KBM-7 (cell line): ENCODE measurements at places on chromosomes 3 and 15.

- peak; percentile 69 for DNase-seq
These were observed 2.3 kb downstream of the SETD5 start for GRCh38 chr3:9399746-9400145.

DNA sequence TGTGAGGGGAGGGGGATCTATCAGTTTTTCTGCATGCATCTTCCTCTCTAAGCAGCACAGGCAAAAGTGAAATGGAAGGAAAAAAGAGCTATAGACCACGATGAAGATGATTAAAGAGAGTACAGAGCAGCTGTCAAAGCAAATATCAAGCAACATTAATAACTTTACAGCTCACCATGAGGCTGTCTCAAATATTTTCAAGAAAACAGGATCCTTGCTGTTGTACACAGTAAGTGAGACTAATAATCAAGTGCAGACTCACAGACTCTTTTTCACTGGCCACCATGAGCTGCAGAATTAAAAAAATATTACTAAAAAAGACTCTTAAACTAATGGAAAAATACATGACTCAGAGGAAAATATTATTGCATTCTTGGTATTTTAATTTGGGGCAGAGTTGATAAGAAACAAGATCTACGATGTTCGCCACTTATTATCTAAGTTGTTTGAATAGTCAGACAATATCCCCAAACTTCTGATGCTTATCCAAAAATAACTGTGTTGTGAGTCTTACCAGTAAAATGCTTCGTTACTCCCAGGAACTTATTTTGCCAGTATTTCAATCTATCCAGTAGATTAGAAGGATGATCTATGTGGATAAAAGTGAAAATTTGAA is 817.5 kb upstream of the ALCAM start:
- DNase-seq = no peak

DNA sequence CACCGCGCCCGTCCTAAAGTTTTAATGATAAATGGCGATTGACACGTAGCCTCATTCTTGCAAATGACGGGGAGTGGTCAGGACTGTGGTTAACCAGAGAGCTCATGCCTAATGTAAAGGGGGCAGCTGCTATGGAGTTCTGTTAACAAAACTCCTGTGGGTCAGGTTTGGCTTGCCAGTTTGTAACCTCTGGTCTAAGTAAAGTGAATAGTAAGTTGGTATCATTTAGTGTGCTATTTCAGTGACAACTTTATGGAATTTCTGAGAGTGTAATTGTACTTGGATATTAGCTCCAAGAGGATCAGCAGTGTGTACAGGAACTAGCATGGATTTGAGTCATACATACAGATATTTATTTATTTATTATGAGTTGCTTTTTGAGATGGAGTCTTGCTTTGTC is 87.9 kb downstream of the RGMA start:
- DNase-seq = no peak

- no peak for DNase-seq
These were observed 683.5 kb downstream of the NR2F2 start for GRCh38 chr15:97014001-97014400.

DNA sequence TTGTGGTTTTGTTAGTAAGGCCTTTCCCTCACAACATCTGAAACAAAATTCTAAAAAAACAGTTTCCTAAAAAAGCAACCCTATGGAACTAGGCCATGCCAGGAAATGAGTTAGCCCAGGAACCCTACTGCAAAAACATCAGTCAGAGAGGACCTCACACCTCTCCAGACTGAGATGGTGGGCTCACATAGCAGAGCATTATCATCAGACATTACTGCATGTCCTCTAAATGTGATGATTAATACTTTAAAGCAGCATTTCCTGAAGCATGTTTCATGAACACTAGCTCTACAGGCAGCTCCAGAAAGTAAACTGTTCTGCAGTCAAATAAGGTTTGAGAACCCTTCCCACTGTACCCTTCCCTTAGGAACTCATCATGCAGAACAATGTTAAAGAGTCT is 232.3 kb upstream of the MRPL3 start:
- DNase-seq = no peak

GRCh38 chr3:51789437-51789836 is 10.4 kb upstream of the IQCF6 start:
- DNase-seq = no peak

DNA sequence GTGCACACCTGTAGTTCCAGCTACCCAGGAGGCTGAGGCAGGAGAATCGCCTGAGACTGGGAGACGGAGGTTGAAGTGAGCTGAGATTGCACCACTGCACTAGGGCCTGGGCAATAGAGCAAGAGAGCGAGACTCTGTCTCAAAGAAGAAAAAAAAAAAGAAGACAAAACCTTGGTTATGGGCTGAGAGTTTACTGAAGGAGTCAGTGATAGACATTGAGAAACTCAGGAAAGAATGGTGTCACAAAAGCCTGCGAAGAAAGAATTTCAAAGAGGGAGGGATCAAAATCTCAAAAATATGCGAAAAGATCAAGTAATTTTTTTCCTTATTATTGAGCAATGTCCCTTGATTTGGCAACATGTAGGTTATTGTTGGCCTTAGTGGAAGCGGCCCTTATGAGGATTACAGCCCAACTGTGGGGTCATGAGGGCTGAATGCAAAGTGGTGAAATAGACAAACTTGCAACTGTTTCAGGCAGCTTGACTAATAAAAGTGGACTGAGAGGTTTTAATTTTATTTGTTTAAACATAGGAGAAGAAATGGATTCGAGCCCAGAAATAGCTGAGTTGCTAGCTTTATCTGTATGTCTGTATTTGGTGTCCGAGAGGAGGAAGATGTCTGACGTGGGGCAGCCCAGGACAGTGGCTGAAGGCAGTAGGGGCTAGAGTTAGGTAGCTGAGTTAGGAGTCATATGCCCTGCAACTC is 18.8 kb upstream of the CELF6 start:
- DNase-seq = no peak

DNA sequence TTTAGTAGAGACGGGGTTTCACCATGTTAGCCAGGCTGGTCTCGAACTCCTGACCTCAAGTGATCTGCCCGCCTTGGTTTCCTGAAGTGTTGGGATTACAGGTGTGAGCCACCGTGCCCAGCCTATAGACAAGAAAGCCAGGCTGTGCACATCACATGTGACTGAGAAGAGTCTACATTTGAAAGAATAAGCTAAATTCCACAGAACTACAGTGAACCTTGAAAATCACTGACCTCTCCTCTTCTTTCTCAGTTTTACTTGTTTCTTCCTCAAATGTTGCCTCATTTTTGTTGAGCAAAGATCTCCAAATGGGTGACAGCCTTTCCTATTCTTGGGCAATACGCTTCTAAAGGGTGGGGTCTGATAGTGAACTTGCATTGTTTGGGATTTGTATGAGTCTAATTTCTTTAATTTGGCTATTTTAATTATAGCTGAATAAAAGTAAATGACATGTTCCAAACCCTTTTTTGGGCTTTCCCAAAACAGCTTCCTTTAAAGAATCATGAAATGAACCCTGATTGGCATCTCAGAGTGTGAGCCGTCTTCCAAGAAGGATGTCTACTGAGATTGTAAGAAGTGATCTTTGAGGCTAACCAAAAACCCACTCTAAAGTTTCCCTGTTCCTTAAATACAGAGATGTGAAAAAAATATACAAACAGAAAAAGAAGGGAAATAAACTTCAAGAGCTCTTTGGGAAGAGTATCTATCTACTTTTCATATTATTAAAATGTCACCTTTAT is 21.6 kb upstream of the SPTBN5 start:
- no peak for DNase-seq

DNA sequence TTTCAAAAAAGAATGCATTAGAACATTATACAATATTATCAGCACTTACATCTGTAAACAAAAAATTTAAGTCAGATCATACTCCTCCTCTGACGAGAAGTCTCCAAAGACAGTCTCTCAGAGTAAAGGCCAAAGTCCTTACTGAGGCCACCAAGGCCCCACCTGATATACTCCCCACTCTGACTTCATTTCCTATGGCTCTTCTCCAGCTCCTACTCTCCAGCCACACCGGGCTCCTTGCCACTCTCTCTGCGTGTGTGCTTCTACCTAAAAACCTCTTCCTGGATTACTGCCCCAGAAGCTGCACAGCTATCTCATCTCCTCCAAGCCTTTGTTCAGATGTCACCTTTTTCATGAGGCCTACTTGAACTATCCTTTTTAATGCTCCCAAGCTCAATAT is 5.0 kb downstream of the DCP1A start:
- peak; percentile 32 for DNase-seq

DNA sequence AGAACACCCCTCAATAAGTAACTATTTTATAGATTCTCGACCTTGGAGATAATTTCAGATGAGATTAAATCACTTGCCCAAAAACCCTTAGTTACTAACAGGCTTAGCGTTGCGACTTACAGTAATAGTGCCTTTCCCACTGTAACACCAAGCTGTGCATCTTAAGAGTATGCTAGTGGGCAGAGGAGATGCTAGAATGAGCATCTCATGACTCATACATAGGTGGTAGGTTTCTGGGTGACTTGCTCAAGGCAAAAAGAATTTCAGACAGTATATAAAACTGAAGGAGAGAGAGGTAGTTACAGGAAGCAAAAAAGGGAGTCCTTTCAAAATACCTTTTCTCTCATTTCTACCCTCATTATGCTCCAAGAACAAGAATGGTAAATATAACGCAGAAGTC is 3.9 kb downstream of the KATNBL1 start:
- no peak for DNase-seq

GRCh38 chr3:116423374-116423773 is 21.9 kb downstream of the LSAMP start:
- no peak for DNase-seq

DNA sequence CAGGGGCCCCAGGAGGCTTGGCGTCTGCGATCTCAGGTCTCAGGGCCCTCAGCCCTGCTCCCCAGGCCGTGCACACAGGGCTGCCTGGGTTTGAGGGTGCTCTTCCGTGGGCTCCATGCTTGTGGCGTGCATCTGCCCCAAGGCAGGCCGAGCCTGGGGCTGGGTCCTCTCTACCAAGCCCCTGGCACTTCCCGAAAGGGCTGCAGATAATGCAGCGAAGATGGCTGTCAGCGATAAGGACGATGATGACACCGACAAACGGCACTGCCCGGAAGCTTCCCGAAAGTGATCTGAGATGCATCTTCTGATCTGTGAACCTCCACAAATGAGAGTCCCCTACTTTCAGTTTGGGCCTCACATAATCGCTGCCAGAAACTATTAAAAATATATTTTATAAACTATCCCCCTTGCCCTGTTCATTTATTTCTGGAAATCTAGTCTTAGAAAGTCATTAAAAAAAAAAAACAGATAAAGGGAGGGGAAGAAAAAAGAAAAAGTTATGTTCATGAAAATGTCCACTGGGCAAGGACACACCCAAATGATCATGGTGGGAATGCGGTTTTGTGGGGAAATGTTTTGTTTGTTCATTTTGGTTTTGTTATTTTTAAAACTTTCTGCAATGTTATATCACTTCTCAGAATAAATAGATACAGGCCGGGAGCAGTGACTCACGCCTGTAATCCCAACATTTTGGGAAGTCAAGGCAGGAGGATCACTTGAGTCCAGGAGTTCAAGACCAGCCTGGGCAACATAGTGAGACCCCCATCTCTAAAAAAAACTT is 51.5 kb downstream of the RPN1 start:
- DNase-seq = no peak

DNA sequence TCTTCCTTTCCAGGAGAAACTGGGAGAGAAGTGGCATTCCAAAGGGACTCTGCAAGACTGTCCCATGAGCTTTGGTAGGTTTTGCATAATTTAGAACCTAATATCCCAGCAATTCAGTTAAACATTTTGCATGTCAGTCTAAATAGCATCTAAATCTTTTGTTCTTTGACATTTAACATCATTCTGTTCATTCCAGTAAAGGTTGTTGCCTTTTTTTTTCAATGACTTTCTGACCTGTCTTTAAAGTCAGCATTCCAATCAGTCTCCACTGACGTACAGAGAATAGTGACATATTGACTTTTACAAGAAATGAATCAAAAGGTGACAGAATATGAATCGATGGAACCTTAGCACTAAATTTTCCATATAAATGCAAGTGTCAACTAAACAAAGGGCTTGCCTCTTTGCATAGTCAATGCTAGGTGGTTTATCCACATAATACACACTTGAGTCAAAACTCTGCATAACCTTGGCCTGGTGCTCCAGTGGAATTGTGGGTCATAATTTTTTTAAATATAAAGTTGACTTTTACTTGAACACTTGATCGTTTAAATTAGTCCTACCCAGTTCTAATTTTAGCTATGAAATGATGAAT is 370.1 kb downstream of the CNTN6 start:
- no peak for DNase-seq

- DNase-seq = peak; percentile 77
These were observed 5.5 kb downstream of the CPNE4 start for GRCh38 chr3:132029182-132029902.

GRCh38 chr15:30042556-30042955 is 40.2 kb upstream of the GOLGA8J start:
- no peak for DNase-seq

DNA sequence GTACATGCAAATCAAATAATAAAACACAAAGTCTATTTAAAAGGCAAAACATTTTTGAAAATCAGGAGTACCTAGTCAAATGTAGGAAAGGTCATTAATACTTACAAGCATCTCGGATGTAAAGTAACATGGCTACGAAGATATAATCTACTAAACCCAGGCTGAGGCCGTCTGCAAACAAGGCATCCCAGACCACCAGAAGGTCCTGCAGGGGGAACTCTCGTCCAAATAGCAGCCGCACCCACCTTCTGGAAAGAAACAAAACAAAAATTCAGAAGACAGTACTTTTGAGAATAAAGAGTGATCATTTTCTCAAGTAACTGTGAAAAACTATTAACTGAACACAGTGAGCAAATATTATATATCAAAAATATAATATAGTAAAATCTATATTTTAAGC is 423.1 kb downstream of the PLCL2 start:
- DNase-seq = no peak

- DNase-seq = peak; percentile 89
These were observed 664 bp downstream of the PPCDC start for GRCh38 chr15:75023872-75024636.

GRCh38 chr3:87793337-87793877 is 265.4 kb downstream of the CGGBP1 start:
- DNase-seq = no peak

DNA sequence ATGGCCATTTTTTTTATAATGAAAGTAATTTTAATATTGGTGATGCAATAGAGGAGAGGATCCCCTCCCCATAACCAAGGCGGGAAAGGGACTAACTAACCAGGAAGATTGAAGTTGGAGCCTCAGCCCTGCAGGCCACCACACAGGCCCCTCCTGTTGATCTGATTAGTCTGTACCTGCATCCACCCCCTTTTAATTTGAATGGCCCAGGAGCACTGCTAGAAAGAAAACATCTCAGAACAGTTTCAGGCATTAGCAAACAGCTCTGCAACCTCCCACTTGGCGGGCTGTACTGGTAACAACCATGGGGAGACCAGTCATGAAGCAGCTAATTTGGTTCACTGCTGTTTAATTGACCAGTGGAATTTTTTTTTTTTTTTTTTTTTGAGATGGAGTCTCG is 10.3 kb downstream of the CAV3 start:
- no peak for DNase-seq
